Putamen (tissue), 1 donor: ENCODE measurements at places on chromosomes 11 and 22.

- no peak for DNase-seq
Observed at GRCh38 chr22:23233084-23233531, 52.8 kb downstream of the BCR start.

GRCh38 chr11:95922536-95923438 lies 1.1 kb downstream of the MTMR2 start:
- DNase-seq: no peak

DNA sequence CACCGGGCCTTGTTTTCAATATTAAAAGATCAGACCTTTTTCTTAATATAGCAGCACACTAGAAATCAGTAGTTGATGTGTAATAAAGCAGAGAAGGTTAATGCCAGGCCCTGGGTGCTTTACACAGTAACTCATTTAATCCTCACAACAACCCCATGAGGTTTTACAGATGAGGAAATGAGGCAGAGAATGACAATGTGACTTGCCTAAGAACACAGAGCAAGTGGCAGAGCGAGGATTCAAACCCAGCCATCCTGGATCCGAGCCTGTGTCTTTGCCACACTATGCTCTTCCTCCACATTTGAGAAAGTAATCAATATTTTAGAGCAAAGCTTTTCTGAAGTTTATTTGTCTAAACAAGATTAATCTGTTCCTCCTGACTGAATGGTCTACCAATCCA lies 7.2 kb downstream of the JAML start:
- no peak for DNase-seq

GRCh38 chr11:91906871-91907624 lies 317.6 kb upstream of the FAT3 start:
- no peak for DNase-seq

DNA sequence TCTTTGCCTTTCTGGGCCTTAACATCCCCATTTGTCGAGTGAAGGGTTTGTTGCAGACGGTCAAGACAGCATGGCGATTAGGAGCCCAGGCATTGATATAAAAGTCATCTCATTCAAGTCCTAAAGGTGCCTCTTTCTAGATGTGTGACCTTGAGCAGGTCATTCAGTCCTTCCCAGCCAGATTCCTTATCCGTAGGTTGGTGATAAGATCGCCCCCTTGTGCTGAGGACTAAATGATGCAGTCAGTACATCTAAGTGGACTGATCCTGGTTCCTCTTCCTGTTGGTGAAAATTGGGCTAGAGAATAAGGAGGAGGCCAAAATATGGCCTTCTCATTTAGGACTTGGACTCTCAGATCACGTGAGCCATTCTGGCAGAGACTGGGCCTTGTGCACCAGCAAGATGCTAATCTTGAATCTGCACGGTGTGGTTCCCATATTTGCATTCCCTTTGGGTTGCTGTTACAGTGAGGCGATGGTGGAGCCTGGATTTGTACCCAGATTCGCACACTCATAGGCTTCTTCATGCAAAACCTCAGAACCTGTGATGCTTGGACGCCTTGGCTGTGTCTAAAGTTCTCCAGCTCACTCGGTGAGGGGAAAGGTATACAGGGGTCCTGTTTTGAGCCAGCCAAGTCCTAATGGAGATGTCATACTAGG lies 156.8 kb downstream of the MYO18B start:
- no peak for DNase-seq

GRCh38 chr11:2775083-2775625 lies 75.4 kb upstream of the KCNQ1OT1 start:
- DNase-seq: no peak

DNA sequence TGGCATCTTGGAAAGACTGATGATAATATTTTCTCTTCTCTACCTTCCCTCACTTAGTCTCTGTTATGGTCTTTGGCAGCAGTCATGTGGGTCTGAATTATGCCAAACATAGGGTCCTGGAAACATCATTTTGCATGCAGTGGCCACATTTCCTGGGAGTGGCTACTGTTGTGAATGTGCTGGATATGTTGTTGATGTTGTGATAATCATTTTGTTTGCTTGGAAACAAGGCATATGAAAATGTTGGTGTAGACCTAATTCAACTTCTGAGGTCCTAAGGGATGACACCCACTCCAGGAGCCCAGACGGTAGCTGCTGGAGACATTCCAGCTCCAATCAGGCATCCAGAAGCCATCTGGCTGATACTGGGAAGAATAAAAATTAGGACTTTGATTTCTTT lies 109.7 kb downstream of the DCDC1 start:
- no peak for DNase-seq

DNA sequence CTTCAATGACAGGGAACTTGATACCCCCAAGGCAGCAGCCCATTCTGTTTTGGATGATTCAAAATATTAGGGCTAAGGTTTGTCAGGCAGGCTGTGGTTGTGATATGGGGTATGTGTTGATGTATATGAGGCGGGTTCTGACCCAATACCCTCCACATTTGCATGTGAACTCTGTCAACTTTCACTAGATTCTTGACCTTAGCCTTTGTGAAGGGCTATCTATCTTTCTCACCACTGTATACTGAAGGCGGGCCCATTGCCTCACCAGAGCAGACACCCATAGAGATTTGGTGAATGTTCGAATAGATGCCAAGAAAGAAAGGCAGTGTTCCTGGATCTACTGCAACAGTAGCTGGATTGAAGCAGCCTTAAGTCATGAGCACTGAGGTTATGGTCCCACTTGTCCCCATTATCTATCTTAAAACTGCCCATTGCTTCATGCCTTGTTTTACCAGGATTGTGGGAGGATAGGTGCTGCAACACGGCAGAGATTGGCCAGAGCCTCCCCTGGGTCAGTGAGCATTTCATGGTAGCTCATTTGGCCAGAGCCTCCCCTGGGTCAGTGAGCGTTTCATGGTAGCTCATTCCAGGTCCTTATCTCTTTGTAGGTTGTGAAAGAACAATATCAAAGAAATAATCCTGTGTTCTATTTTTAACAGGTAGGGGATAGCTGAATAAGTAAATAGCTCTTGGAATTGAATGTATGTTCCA lies 399.6 kb downstream of the TMEM135 start:
- DNase-seq: no peak

DNA sequence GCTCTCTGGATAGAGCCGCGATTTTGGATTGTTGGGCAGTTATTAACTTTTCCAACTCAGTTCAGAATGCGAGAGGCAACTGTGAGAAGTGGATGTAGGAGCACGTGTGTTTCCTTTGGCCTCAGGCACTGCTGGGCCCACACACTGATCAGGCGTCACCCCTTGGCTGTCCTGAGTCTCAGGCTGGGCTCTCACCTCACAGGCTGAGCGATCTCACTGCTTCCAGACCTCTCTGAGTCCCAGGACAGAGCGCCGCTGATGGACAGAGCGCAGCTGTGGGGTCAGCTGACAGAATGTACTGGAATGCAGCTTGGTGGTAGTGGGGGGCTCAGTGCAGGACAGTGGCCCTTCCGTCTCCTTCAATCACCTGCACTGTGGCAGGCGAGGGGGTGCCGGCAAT lies 516.2 kb downstream of the TBC1D22A start:
- no peak for DNase-seq

DNA sequence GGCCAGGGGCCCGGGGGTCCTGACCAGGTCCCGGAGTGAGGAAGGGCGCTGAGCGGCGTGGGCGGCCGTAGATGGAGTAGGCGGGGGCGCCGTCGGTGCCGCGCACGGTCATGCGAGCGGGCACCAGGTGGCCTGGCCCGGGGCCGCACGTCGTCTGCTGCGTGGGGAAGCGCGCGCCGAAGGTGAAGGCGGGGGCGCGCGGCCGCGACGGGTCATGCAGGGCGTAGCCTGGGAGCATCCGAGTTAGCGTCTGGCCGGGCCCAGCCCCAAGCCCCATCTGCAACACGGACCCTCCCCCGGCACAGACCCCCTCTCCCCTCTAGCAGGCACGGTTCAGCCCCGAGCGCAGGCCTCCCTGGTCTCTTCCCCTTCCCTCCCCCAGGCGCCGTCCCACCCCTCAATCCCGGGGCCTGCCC lies 1.7 kb upstream of the TYMP start:
- no peak for DNase-seq

GRCh38 chr11:117719480-117719879 lies 77.5 kb downstream of the DSCAML1 start:
- DNase-seq: no peak
